Neural progenitor cell (in vitro differentiated cells): ENCODE measurements at places on chromosomes 4 and X. TPM values are rescaled to one million over a fixed set of nuclear protein-coding genes. Genes with fewer than 3 reads are reported as not detected.
A peak's percentile ranks its signal among the peaks of the same experiment; 100 is the strongest.

UGT2A1 gene
- total RNA-seq, result not detected in 2 replicates

SORCS2 gene
- 5.2 and 12.9 TPM in 2 replicates for total RNA-seq

DNA sequence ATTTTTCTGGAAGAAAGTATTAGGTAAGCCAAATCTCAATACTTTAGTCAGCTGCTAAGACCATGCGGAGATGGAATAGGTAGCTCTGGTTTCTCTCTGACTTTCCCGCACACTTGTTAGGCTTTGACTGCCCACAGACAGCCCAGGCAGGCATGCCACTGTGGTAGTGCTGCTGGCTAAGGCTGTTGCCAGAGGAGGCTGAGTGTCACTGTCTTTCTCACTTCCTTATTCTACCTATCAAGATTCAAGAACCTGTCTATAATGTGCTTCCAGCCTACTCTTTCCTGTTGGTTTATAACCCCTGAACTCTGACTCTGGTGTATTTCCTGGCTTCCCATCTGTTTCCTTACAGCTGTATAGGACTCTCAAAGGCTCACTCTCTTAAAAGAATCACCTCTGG lies 81.8 kb upstream of the TRPC5 start:
- H3K4me1 ChIP-seq, result peaks cover 17% of the 10 kb centered on the region
- no peaks in the 10 kb centered on the region for H3K36me3 ChIP-seq
- no peak overlapping the region for H3K27ac ChIP-seq
- no peak for DNase-seq
- H3K27me3 ChIP-seq, result no peaks in the 10 kb centered on the region
- H3K4me3 ChIP-seq, result no peak overlapping the region

GRCh38 chr4:102438396-102439235 lies 62.5 kb upstream of the NFKB1 start:
- no peaks in the 10 kb centered on the region for H3K27me3 ChIP-seq
- no peak for DNase-seq
- no peaks in the 10 kb centered on the region for H3K4me1 ChIP-seq
- no peak overlapping the region for H3K27ac ChIP-seq

DNA sequence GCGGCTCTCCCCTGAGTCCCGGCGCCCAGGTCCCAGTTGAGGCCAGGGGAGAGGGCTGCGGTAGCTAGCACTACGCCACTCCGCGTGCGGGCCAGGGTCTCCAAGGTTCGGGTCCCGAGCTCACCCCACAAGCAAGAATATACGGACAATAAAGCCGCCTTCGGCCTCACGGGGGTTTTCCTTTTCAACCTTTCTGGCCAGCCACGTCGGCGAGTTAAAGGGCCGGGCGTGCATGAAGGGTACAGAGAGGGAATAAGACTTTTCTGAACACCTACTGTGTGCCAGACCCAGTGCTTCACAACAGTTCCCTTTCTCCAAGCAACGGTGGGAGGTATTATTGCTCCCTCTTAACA lies 138.5 kb upstream of the ZIC3 start:
- no peaks in the 10 kb centered on the region for H3K36me3 ChIP-seq
- no peak overlapping the region for H3K27ac ChIP-seq
- peaks cover 61% of the 10 kb centered on the region for H3K27me3 ChIP-seq
- DNase-seq, result no peak
- peak overlapping the region; percentile 46 for H3K4me3 ChIP-seq
- peaks cover 37% of the 10 kb centered on the region for H3K4me1 ChIP-seq

DNA sequence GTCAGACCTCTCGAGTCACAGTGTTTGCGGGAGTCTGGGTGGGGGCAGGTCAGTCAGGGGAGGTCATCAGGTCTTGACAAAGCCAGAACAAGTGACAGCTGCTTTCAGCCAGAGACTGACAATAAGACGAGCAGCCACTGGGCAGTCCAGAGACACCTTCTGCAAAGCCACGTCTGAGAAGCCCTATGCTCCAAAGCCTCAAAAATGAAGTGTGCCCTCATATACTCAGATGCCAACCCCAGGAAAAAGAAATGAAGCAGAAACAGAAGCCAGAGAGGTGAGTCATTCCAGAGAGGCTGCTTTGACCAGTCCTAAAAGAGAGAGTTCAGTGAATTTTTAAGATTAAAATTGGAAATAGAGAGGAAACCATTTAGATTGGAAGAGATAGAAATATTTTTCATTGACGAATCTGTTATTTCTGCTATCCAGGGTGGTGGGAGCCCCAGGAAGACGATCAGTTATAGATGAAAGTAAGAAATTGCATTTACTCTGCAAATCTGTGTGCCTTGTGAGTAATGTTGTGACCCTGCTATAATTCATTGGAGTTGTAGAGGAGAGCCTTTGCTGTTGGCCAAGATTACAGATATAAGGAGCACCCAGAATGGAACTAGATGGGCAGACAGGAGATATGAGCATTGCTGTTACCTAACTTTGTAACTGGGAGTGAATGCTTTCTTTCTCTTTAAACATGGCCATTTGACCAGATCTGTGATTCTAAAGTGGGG lies 77.9 kb downstream of the LRRC66 start:
- no peaks in the 10 kb centered on the region for H3K27me3 ChIP-seq
- no peak overlapping the region for H3K27ac ChIP-seq
- no peaks in the 10 kb centered on the region for H3K36me3 ChIP-seq
- no peak for DNase-seq

GRCh38 chrX:44223150-44223549 lies 120.3 kb downstream of the EFHC2 start:
- no peak for DNase-seq
- no peaks in the 10 kb centered on the region for H3K4me1 ChIP-seq
- H3K27ac ChIP-seq, result no peak overlapping the region
- H3K36me3 ChIP-seq, result no peaks in the 10 kb centered on the region
- no peak overlapping the region for H3K4me3 ChIP-seq

- no peak for DNase-seq
- no peaks in the 10 kb centered on the region for H3K27me3 ChIP-seq
- H3K4me3 ChIP-seq, result no peak overlapping the region
These were observed 31.6 kb downstream of the PTTG2 start for GRCh38 chr4:37991623-37992410.
